ENCODE measurements at places on chromosomes 7 and 10.
A peak's percentile ranks its signal among the peaks of the same experiment; 100 is the strongest.

DNA sequence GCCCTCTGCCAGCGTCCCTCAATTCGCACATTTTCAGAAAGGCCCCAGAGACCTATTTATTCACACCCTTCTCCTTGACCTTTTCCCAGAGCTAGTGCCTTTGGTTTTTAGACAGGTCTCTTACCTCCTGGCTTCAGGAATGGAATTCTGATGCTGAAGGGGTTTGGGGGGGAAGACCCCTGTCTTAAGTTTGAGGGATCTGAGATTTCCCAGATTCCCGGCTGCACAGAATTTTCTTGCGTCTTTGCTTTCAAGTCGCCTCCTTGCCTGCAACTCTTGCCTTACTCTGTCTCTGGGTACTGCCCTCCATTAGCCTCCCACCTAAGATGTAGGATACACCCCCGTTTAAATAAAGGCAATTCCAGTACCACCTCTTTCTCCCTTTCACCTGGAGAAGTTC, 1.9 kb downstream of the GATA3 start:
- DNase-seq: no peak

DNA sequence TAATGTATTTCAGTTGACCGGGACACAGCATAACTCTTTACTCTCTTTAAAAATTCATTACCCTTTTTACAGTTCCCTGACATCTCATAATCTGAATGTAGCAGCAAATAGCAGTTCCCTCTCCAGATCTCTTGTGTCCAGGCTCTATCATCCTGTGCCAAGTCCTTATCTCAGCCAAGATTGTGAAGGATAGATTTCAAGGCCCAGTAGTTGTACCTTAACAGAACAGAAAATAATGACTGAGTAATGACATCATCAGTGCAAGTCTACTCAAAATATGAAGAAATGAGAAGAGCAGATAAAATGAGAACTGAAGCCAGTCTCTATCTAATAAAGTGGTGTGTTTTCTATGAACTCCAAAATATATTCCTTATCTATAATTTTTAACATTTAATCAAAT, 92.6 kb downstream of the TFEC start:
- DNase-seq: no peak

GRCh38 chr7:36979810-36980248, 255.5 kb upstream of the AOAH start:
- no peak for DNase-seq

DNA sequence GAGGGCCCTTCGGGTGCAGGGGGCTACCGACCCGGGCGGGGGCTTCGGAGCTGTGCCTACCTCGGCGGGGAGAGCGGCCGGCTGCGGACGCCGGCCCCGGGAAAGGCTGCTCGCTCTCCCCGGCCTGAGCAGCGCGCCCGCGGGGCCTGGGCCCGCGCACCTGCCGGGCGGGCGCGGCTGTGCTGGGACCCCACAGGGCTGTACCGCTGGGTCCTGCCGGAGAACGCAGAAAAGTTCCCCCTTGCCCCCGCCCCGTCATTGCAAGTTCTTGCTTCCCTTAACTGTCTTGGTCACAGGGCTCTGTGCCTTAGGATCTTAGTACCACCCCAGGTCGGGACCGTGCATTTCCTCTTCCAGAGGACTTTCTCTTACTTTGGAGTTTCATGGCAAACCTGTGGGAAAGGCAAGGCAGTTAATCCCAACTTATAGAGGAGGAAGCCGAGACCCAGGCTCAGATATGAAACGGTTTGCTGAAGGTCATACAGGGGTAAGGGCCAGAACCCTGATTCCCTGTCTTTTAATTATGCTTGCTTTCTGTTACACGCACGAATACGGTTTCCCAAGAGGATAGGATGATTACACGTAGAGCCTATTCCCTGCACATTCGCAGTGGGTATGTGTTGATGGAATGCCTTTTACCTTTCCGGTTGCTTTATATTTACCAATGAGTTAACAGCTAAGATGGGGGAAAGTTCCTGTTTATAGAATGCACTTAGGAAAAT, 652 bp downstream of the PCGF5 start:
- peak; percentile 26 for DNase-seq

DNA sequence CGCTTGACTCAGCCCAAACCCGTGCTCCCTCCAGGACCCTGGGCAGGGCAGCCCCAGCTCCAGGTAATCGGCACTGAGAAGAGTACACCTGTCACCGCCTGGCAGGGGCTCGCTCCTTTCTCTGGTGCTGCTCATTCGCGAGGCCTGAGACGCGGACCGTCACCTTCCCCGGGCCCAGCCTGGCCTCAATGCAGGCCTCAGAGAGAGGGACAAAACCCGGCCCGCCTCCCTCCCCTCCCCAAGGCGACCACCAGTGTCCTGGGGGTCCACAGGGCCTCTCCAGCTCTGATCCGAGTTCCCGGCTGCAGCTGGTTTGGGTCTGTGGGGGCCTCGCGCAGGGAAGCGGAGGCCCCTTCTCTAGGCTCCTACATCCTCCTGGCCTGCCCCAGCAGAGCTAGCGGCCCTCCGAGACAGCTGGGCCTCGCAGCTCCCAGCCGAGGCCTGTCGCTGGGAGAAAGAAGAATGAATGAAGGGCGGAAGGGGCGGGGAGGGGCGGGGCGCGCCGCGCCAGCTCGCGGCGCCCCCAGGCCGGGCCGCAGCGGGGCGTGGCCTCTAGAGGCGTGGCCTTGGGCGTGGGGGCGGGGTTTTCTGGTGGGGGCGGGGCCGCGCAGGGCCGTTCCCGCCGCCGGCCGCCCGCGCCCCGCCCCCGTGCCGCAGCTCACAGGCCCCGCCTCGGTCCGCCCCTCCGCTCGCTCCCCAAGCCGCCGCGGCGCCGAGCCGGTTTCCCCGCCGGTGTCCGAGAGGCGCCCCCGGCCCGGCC, at the start of gene LIMK1:
Gene LIMK1, plus strand, starts transcription at position 688 of the 760 bp plus-strand sequence. CDS start 187 bp downstream, outside the sequence.
- peak; percentile 88 for DNase-seq

DNA sequence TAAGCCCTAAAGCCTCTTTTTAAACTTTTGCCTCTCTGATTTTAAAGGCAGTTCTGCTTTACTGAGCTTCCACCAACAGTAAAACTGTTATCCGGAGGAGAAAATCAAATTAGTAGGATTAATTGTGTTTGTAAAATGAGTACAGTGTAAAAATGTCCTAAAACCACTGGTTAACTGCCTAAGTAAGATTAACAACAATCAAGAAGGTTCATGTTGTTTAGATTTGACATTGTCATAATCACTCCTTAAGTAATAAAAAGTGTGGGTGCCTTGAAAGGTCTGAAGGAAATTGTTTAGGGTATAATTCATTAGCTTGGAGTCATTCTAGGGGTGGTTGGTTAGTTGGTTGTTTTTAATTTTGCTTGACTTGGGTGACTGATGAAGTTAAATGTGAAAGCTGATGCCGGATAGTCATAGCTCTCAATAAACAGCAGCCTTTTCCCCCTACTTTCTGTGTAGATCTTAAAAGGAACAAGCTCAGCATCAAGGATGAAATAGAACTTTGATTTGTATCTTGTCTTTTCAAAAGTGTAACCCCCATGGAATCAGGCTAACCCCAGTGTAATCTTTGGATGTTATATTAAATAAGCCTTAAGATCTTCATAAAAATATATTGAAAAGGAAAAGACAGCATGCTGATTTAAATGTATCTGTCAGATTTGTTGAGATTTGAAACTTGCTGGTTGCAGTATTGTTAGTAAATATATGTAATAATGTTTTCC, 148.3 kb downstream of the ARID5B start:
- no peak for DNase-seq

- no peak for DNase-seq
These were observed 179.0 kb upstream of the ADO start for GRCh38 chr10:62625484-62625883.

- no peak for DNase-seq
These were observed 190.9 kb downstream of the REEP3 start for GRCh38 chr10:63711867-63712716.

GRCh38 chr7:130096243-130096827, 26.0 kb downstream of the KLHDC10 start:
- no peak for DNase-seq

DNA sequence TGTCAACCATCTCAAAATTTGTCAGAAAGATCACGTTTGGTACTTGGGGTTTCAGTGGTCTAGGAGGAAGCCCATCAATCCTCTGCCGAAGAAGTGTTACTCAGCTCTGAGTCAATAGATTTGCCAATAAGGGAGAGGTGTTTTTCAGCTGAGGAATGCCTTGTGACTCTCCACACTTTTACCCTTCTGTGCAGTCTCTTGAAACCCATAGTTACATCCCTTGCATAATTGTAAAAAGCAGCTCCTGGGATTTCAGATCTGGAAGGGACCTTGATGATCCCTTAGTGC, 47.5 kb downstream of the INSYN2A start:
- DNase-seq: no peak

- DNase-seq: no peak
These were observed 222.3 kb downstream of the PLXNA4 start for GRCh38 chr7:132353936-132354335.

GRCh38 chr7:110839866-110840265, 251.1 kb upstream of the LRRN3 start:
- no peak for DNase-seq

- no peak for DNase-seq
These were observed 124.7 kb downstream of the NRBF2 start for GRCh38 chr10:63257778-63258177.

GRCh38 chr7:82697897-82698296, 254.3 kb upstream of the CACNA2D1 start:
- DNase-seq: no peak

DNA sequence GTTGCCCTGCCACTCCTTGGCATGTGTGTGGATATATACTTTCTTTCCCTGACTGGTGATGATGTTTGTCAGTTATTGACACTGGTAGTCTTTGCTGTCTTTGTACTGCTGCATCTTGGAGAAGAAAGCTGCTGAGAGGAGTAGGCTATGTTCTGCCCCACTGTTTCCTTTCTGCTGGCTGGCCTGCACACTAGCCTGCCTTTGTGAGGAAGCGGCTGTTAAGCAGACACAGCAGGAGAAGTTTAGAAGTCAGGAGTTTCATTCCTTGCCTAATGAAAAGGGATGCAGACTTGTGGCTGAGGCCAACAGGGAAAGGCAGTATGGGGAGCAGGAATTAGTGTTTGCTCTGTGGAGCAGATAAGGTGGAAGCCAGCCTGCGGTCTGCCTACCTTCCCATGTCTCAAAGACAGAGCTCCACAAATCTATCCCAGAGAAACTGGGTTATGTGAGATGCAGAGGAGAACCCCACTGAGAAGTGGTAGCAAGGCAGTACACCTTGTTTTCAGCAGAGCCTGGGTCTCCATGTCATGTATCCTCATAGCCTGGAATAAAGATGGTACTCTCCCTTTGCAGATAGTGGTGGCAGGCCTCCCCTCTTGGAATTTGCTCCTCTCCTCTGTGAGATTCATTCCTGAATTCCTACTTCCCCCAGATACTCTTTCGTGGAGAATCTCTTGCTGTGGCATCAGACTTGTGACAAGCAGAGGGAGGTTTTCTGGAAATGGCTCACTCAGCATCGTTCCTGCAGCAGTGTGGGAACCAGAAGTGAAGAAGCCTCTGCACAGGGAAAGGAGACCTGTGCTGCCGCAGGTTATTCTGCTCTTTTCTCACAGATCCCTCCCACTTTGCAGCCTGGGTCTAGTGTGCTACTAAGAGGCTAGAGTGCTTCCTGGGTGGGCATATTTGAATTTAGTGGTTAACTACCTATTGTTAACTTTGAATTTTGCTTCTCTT, 130.2 kb downstream of the LRRC4 start:
- DNase-seq: no peak

DNA sequence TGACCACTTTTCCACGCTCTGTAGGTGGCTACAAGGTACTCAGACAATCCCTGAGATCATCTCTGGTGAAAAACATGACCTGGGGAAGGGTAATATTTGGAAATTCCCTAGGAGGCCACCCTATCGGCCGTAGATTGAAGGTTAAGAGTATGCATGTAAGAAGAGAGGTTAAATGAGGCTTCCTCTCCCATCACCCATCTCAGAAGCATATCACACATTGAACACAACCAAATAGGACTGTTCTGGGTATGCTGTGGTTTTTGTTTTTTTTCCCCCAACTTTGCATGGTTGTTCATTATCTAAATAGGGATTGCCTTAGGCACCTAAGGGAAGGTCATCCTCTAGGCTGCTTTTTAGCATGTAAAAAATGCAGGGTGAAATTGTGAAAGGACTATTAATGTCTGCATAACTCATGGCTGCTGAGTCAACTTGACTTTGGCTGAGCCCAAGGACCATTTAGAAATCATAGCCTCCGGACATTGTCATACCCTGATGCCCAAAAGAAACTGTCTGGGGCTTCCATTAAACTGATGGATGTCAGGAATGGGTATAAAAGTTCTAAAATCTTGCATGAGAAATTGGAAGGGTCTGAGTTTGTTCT, 24.7 kb upstream of the ST8SIA6 start:
- DNase-seq: no peak

DNA sequence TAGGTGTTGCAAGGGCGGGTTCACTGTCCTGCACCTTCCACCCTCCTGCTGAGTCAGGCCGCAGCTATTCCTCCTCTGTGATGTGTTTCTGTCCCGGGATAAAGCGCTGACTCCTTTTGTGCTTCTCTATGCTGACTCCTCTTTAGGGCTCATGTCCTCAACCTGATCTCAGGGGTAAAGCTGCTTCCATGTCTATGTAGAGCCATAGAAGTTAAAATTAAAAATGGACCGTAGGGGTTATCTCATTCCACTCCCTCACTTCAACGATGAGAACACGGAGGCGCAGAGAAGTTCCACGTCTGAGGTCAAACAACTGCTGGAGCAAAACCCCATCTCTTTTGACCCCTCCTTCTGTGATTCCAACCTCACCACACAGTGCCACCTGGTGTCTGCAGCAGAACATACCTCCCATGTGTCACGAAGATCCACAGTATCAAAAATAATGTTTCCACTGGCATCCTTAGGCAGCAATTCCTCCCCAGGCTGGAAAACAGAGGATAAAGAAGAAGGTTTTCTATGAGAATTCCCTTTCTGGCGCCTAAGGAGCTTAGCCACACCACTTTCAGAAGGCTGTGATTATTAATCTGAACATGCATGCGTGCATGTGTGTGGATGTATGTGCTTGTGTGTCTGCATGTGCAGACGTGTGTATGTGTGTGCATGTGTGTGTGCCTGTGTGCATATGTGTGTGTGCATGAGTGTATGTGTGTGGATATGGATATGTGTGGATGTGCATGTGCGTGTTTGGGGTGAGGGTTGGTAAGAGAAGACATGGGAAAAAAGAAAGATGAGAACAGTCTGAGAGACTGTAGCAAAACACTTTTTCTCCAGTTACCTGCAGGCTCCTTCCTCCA, 81.2 kb upstream of the UCN3 start:
- peak; percentile 57 for DNase-seq

DNA sequence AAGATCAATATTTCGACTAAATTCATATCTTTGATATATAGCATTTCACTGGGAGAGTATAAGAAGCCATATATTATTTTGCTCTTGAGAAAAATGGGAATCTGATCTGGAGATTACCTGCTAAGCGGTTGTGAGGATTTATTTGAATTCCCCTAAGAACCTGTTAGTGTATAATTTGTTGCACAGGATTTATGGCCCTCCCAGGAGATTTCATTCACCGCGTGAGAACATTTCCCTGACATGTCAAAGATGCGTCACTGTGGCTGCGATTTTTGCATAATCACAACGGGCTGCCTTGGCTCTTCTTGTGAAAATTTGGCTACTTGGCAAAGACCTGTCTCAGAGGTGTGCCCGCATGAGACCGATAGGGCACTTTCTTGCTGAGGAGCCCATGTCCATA, 184.7 kb upstream of the PFKP start:
- DNase-seq: no peak

GRCh38 chr10:43863859-43864591, 215.3 kb upstream of the ZNF32 start:
- no peak for DNase-seq
